ENCODE measurements at places on chromosomes 16 and 17.

- no peak for DNase-seq
Observed at GRCh38 chr16:85048921-85049562, 21.4 kb downstream of the KIAA0513 start.

DNA sequence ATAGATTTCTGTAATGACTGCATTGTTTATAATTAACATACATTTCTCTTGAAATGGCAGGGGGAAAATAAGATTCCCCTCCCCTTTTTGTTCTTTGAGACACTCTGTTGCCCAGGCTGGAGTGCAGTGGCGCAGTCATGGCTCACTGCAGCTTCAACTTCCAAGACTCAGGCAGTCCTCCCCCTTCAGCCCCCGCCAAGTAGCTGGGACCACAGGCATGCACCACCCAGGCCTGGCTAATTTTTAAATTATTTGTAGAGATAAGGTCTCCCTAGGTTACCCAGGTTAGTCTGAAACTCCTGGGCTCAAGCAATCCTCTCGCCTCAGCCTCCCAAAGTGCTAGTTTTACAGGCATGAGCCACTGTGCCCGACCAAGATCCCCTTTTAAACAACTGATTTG lies 67.7 kb downstream of the KATNIP start:
- DNase-seq = no peak

DNA sequence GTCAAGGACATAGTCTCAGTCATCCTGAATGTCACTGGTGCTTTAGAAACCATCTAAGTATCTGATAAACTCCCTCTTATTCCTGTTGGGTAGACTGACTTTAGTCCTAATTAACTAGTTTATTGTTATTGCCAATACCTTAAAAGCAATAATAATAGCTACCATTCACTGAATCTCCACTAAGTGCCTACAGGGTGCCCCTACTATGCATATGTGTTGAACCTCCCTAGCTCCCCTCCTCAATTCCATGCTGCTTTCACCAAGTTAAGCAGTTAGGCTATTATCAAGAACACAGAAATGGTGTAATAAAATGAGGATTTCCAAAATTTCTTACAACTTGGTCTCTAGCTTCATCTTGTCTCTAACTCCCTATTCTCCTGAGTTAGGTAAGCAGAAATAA lies 87.5 kb upstream of the MTMR4 start:
- no peak for DNase-seq

GRCh38 chr17:49582789-49583188 lies 7.1 kb downstream of the NXPH3 start:
- no peak for DNase-seq
